ENCODE measurements at places on chromosomes 3 and 15. TPM values are rescaled to one million over a fixed set of nuclear protein-coding genes. Genes with fewer than 3 reads are reported as not detected.

The DGKG gene
- total RNA-seq, result 2.4 TPM

The PRSS50 gene
- total RNA-seq, result not detected

The ARPIN gene
- total RNA-seq, result 9.6 TPM

The NANOGP8 gene
- total RNA-seq, result not detected

The C3orf33 gene
- 2.1 TPM for total RNA-seq

The SACM1L gene
- total RNA-seq, result 31.5 TPM

The GP9 gene
- total RNA-seq, result not detected

The DPPA4 gene
- not detected for total RNA-seq
